ENCODE measurements at places on chromosomes 11 and 22. TPM values are rescaled to one million over a fixed set of nuclear protein-coding genes. Genes with fewer than 3 reads are reported as not detected.

The GNG3 gene
- 0.34 TPM for polyA plus RNA-seq

The OR5D13 gene
- not detected for polyA plus RNA-seq

The MAPK8IP1 gene
- 24.0 TPM for polyA plus RNA-seq

The TEX54 gene
- polyA plus RNA-seq = 0.42 TPM

The CYTH4 gene
- polyA plus RNA-seq = 5.9 TPM

DNA sequence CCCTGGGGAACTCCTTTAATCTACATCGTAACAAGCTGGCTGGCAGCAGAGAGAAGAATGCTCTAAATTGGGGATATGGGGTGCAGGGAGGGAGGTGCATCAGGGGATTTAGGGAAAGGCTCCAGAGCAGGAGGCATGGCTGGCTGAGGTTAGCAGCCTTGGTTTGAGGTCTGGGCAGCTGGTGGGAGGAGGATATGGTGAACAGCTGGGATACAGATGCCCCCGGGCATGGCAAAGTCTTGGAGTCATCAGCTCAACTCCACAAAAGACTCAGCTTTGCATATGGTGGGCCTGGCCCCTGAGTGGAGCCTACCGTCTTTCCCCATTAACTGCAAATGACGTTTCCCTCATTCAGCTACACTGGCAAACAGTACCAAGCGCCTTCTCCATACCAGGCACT lies 5.4 kb downstream of the FAM83F start:
- no peak for DNase-seq

GRCh38 chr22:20436768-20437612 lies 635 bp downstream of the SCARF2 start:
- DNase-seq = no peak

GRCh38 chr11:46072172-46072964 lies 48.9 kb downstream of the PHF21A start:
- DNase-seq = peak; percentile 23

- peak; percentile 48 for DNase-seq
Observed at GRCh38 chr11:72752088-72752914, at the start of gene ARAP1. Gene ARAP1 (minus strand): TSS chr11:72752408. CDS start chr11:72727128, 25,280 bp downstream.

- DNase-seq = no peak
Observed at GRCh38 chr11:16018931-16019330, 337.4 kb downstream of the SOX6 start.

GRCh38 chr11:129636926-129637325 lies 178.7 kb upstream of the TMEM45B start:
- DNase-seq = no peak

GRCh38 chr22:50702261-50702671 lies 29.6 kb downstream of the SHANK3 start:
- DNase-seq = no peak

GRCh38 chr11:83056204-83056603 lies 15.5 kb downstream of the RAB30 start:
- DNase-seq = no peak

- DNase-seq = no peak
Observed at GRCh38 chr11:126080161-126080941, 17.7 kb upstream of the CDON start.

GRCh38 chr11:1388763-1389102 lies 1.0 kb upstream of the BRSK2 start:
- DNase-seq = no peak

GRCh38 chr11:83037877-83038276 lies 33.8 kb downstream of the RAB30 start:
- no peak for DNase-seq

GRCh38 chr11:294780-295179 lies 4.5 kb downstream of the IFITM5 start:
- no peak for DNase-seq

DNA sequence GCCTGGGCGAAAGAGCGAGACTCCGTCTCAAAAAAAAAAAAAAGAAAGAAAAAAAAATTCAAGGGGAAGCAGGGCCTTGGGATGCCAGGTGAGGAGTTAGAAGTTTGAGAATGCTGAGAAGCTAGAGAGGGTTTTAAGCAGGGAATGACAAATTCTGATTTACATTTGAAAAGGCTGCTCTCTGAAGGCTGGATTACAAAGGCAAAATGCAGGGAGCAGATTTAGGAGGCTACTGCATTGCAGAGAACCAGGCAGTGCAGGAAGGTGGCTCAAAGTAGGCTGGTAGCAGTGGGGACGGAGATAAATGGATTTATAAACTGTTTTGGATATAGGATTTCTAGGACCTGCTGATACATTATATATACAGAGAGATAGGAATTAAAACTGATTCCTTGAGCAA lies 66.6 kb downstream of the KCNC1 start:
- no peak for DNase-seq
